HFFc6 (cell line): ENCODE measurements at places on chromosomes 5 and 9. TPM values are rescaled to one million over a fixed set of nuclear protein-coding genes. Genes with fewer than 3 reads are reported as not detected.

- no peak overlapping the region for H3K27ac ChIP-seq
- DNase-seq = no peak
- peaks cover 2% of the 10 kb centered on the region; the same call in 1 of the 2 replicates for H3K27me3 ChIP-seq
- H3K4me3 ChIP-seq = no peak overlapping the region
These were observed 221.6 kb downstream of the NFIB start for GRCh38 chr9:14092344-14092743.

- H3K27ac ChIP-seq = peak overlapping the region; percentile 51
- H3K4me3 ChIP-seq = peak overlapping the region; percentile 78
- peaks cover 11% of the 10 kb centered on the region for H3K4me1 ChIP-seq
- no peaks in the 10 kb centered on the region for H3K27me3 ChIP-seq
- H3K36me3 ChIP-seq = no peaks in the 10 kb centered on the region
These were observed 57.8 kb upstream of the ANXA1 start for GRCh38 chr9:73093740-73094379.

DNA sequence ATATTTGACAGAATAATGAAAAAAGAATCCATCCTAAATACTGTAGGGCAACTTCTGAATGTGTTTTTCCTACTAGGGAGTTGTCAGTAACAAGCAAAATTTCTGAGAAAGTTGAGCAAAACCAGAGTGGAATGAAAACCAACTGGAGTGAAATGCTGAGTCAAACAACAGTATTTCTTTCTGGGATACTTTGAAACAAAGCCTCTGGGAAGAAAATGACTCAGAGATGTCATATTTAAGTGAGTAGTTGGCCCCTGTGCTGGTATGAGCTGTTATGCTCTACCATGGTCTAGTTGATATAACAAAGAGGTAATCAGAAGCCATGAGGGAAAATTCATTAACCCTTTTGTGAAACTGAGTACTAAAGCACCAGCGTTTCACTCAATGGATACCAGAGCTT, 372.1 kb upstream of the C9orf72 start:
- no peak for DNase-seq
- H3K27ac ChIP-seq = no peak overlapping the region
- H3K4me3 ChIP-seq = no peak overlapping the region
- no peaks in the 10 kb centered on the region for H3K4me1 ChIP-seq
- no peaks in the 10 kb centered on the region for H3K36me3 ChIP-seq

The CCDC171 gene
- 0.54 and 0.73 TPM in 2 replicates for total RNA-seq

DNA sequence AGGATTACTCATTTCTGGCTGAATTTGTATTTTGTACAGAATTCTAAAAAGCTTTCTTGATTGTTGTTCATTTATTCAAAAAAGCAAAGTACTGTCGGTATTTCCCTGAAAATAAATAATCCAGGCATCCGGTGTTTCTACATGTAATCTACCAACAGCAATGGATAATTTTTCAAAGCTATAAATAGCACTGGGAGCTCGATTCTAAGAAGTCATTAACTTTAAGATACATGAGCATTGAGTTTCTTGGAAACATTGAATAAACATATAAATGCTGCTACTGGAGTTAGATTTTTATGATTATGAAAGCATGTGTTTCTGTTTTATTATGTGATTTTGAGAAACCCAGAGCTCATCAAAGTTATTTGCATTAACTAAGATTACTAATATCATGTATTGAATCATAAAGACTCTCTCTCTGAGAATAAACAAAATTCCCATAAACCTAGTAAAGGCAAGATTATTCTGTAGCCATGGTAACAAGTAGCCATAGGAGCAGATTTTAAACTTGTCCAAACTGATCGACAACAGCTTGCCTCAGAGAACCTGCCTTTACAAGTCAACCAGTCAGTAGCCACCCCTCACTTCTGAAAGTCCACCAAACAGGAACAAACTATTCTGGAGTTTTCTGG, 197.0 kb downstream of the DRD1 start:
- peaks cover 43% of the 10 kb centered on the region for H3K4me1 ChIP-seq
- H3K36me3 ChIP-seq = no peaks in the 10 kb centered on the region; the same call in 1 of the 2 replicates
- peak overlapping the region; percentile 67 for H3K4me3 ChIP-seq
- peak overlapping the region; percentile 97 for H3K27ac ChIP-seq
- peak; percentile 32 for DNase-seq

- H3K4me1 ChIP-seq = peaks cover 56% of the 10 kb centered on the region
- H3K36me3 ChIP-seq = no peaks in the 10 kb centered on the region
- H3K4me3 ChIP-seq = no peak overlapping the region
- DNase-seq = no peak
- peaks cover 1% of the 10 kb centered on the region for H3K27me3 ChIP-seq
These were observed 5.1 kb downstream of the ZNF462 start for GRCh38 chr9:106868087-106868486.

- no peak overlapping the region for H3K4me3 ChIP-seq
- H3K4me1 ChIP-seq = peaks cover 9% of the 10 kb centered on the region
- no peak overlapping the region for H3K27ac ChIP-seq
- H3K27me3 ChIP-seq = peaks cover 2% of the 10 kb centered on the region; the same call in 1 of the 2 replicates
These were observed 34.4 kb upstream of the PIK3R1 start for GRCh38 chr5:68181039-68181599.

The PTGDS gene
- total RNA-seq = not detected in 3 replicates

GRCh38 chr5:150227606-150228273, 37.9 kb downstream of the SLC6A7 start:
- peak; percentile 37 for DNase-seq
- H3K27me3 ChIP-seq = no peaks in the 10 kb centered on the region; the same call in none of the 2 replicates
- peaks cover 22% of the 10 kb centered on the region for H3K4me1 ChIP-seq
- no peaks in the 10 kb centered on the region for H3K36me3 ChIP-seq
- no peak overlapping the region for H3K4me3 ChIP-seq
- H3K27ac ChIP-seq = no peak overlapping the region

The SLIT3 gene
- 3.3 to 7.0 TPM (median 4.4 TPM) in 3 replicates for total RNA-seq

The CORO2A gene
- 0.88 and 2.2 TPM in 2 replicates for total RNA-seq

DNA sequence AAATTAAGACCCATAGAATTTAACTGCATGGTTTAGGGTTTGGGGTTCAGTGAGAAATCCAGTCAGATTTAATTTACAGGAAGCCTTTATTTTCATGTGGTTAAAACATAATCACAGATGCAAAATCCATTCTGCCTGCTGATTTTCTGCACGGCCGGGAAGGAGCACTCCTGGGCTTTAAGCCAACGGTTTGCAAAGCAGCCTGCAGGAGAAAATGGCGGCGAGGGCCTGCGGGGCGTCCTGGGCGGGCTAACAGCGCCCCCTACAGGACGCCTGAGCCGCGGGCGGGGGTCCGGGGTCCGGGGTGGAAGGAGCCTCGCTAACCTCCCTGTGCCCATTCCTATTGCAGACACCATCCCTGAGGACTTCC, 47.6 kb downstream of the THBS4 start:
- H3K4me1 ChIP-seq = peaks cover 6% of the 10 kb centered on the region
- H3K27me3 ChIP-seq = peaks cover 11% of the 10 kb centered on the region

DNA sequence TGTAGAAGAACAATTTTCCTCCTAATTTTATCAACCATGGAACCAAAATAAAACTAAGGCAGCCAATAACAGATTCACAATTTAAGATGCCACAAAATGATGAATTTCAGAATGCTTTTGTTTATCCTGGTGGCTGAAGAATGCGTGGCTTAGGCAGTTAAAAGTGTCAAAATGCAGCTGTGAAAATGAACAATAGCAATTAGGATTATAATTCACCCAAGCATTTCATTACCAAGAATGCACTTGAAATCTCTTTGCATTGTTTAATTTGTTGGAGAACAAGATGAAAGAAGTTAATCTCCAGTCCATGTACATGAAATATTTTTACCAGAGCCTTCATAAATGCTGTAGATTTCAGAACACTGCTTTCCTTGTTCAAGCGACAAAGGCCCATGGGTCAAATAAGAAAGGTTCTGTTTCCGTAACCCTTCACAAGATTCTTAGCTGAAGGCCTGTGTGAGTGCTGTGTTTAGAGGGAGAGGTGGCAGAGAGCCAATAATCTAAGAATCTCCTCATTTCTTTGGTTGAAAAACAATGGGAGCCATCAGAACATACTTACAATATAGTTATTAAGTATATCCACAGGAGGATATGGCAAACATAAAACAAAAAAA, 39.3 kb downstream of the CLINT1 start:
- peaks cover 10% of the 10 kb centered on the region for H3K36me3 ChIP-seq
- H3K27me3 ChIP-seq = no peaks in the 10 kb centered on the region
- no peak overlapping the region for H3K4me3 ChIP-seq
- no peak overlapping the region for H3K27ac ChIP-seq
- H3K4me1 ChIP-seq = peaks cover 44% of the 10 kb centered on the region
- no peak for DNase-seq

DNA sequence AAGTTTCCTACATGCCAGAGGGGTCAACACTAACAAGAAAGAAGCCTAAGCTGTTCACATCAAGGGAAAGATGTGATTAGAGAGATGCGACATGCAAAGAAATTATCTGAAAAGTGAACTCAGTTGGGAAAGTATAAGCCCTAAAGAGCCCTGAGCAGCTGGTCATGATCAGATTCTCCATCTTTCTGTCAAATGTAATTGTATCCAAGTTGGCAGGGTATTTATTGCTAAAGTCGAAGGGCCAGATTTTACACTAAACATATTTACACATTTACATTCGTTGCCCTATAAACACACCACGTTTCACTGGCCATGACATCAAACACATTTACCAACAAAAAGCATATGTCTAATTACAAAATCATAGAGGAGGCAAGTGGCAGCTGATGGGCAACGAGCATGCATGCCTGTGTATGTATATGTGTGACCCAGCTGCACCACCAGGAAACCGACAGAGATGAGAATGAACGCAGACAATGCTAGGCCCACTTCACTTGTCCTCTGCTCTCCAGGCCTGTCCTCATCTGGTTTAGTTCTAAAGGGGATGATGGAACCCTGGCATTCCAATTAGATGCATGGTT, 6.3 kb downstream of the FOXD1 start:
- H3K36me3 ChIP-seq = peaks cover 24% of the 10 kb centered on the region
- no peaks in the 10 kb centered on the region for H3K27me3 ChIP-seq
- no peak overlapping the region for H3K4me3 ChIP-seq
- DNase-seq = no peak

GRCh38 chr9:134307674-134308638, 18.3 kb upstream of the RXRA start:
- DNase-seq = no peak
- H3K27me3 ChIP-seq = peaks cover 24% of the 10 kb centered on the region
- no peak overlapping the region for H3K4me3 ChIP-seq
- no peaks in the 10 kb centered on the region for H3K36me3 ChIP-seq
- no peaks in the 10 kb centered on the region for H3K4me1 ChIP-seq

- no peaks in the 10 kb centered on the region for H3K36me3 ChIP-seq
- 0 out of 2 replicates have a peak overlapping the region, but pooled peaks have one; percentile 28 for H3K27ac ChIP-seq
- H3K4me3 ChIP-seq = no peak overlapping the region
- peak; percentile 13 for DNase-seq
- 0 out of 2 replicates have a peak, but pooled peaks cover 1% of the 10 kb centered on the region for H3K27me3 ChIP-seq
These were observed 53.5 kb downstream of the GRIA1 start for GRCh38 chr5:153543959-153544470.

- H3K4me1 ChIP-seq = peaks cover 30% of the 10 kb centered on the region
- peak overlapping the region; percentile 3; the same call in 1 of the 2 replicates for H3K27ac ChIP-seq
- peaks cover 2% of the 10 kb centered on the region; the same call in 1 of the 2 replicates for H3K27me3 ChIP-seq
- no peak for DNase-seq
- peaks cover 30% of the 10 kb centered on the region for H3K36me3 ChIP-seq
These were observed 104.1 kb downstream of the ADAMTS2 start for GRCh38 chr5:179241175-179241574.
